Cardiac muscle cell (in vitro differentiated cells and primary cell): ENCODE measurements at places on chromosomes 12 and 14. TPM values are rescaled to one million over a fixed set of nuclear protein-coding genes. Genes with fewer than 3 reads are reported as not detected.

GRCh38 chr14:24051176-24051788 is 527 bp upstream of the CARMIL3 start:
- peak; percentile 7 for DNase-seq
- no peaks in the 10 kb centered on the region for H3K36me3 ChIP-seq
- no peaks in the 10 kb centered on the region for H3K4me1 ChIP-seq
- no peaks in the 10 kb centered on the region for H3K27me3 ChIP-seq
- H3K4me3 ChIP-seq: peak overlapping the region; percentile 41

- H3K4me1 ChIP-seq: no peaks in the 10 kb centered on the region
- peak; percentile 56 for DNase-seq
- H3K27me3 ChIP-seq: no peaks in the 10 kb centered on the region
- no peak overlapping the region for H3K4me3 ChIP-seq
- no peak overlapping the region for H3K27ac ChIP-seq
These were observed 32.6 kb downstream of the COCH start for GRCh38 chr14:30906752-30907658.

DNA sequence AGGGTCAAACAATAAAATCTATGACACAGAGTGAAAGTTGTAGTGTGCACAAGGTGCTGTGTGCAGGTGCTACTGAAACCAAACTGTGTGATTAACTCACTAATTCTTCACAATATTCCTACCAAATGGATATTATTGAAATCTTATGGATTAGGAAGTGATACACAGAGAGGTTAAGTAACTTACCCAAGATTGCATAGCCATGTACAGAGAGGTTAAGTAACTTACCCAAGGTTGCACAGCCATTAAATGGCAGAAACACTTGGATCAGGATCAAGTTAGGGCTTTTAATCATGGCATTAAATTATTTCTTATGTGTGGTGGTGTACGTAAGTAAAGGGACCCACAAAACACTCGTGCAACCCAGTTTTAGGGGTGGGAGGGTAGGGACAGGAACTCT is 771.4 kb downstream of the AACS start:
- no peak overlapping the region for H3K27ac ChIP-seq
- H3K36me3 ChIP-seq: no peaks in the 10 kb centered on the region
- DNase-seq: no peak
- no peaks in the 10 kb centered on the region for H3K27me3 ChIP-seq
- H3K4me3 ChIP-seq: no peak overlapping the region
- H3K4me1 ChIP-seq: no peaks in the 10 kb centered on the region

GRCh38 chr14:85333313-85333712 is 196.6 kb upstream of the FLRT2 start:
- H3K27me3 ChIP-seq: no peaks in the 10 kb centered on the region
- DNase-seq: peak; percentile 55
- no peaks in the 10 kb centered on the region for H3K36me3 ChIP-seq

GRCh38 chr12:65106948-65107347 is 14.2 kb downstream of the WIF1 start:
- no peaks in the 10 kb centered on the region for H3K36me3 ChIP-seq
- no peak overlapping the region for H3K4me3 ChIP-seq
- no peaks in the 10 kb centered on the region for H3K27me3 ChIP-seq
- peak; percentile 16 for DNase-seq
- no peaks in the 10 kb centered on the region for H3K4me1 ChIP-seq

GRCh38 chr12:71142016-71142415 is 15.8 kb downstream of the TSPAN8 start:
- H3K27ac ChIP-seq: no peak overlapping the region
- no peaks in the 10 kb centered on the region for H3K27me3 ChIP-seq
- no peak overlapping the region for H3K4me3 ChIP-seq
- no peaks in the 10 kb centered on the region for H3K4me1 ChIP-seq

GRCh38 chr12:74431801-74432200 is 105.8 kb upstream of the ATXN7L3B start:
- H3K27me3 ChIP-seq: no peaks in the 10 kb centered on the region
- no peak for DNase-seq
- H3K36me3 ChIP-seq: no peaks in the 10 kb centered on the region
- no peak overlapping the region for H3K27ac ChIP-seq

DNA sequence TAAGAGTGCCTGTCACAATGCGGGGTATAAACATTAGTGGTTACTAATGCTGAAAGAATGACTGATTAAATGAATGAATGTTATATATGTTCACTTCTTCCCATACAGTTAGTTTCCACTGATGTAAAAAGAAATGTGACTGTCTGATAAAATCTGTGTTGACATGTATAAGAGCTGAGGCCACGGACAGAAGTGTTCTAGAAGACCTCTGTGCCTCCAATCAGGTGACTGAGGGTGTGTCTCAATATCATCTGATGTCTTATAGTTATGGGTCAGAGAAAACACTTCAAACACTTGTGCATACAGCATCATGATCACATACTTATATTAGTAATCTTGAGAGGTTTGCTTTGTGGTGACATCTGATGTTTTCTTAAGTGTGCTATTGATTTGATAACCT is 183.4 kb downstream of the TTC7B start:
- no peak overlapping the region for H3K4me3 ChIP-seq
- no peak for DNase-seq
- peaks cover 5% of the 10 kb centered on the region for H3K4me1 ChIP-seq
- no peaks in the 10 kb centered on the region for H3K36me3 ChIP-seq
- H3K27me3 ChIP-seq: no peaks in the 10 kb centered on the region

DNA sequence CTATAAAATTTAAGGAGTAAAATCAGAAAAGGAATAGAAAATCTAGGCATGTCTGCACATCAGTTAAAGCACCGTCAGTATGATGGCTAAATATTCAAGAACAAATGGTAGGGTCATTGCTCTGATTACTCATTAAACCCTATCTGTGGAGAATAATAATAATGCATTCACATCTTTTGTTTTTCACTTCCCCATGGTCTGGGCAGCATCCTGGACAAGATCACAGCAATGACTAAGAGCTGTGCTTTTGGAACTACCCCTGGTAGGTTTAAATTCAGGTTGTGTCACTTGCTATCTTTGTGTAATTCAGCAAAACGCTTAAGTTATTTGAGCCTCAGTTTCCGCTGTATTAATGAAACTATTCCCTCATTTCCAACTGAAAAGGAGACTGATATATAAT is 33.1 kb downstream of the C12orf42 start:
- H3K27ac ChIP-seq: no peak overlapping the region
- H3K27me3 ChIP-seq: no peaks in the 10 kb centered on the region
- H3K36me3 ChIP-seq: no peaks in the 10 kb centered on the region
- DNase-seq: no peak

RPGRIP1 gene
- total RNA-seq: 0.14 TPM in 1 of 2 replicates, not detected in the other
